ENCODE measurements at places on chromosomes 12 and 14.
A peak's percentile ranks its signal among the peaks of the same experiment; 100 is the strongest.

DNA sequence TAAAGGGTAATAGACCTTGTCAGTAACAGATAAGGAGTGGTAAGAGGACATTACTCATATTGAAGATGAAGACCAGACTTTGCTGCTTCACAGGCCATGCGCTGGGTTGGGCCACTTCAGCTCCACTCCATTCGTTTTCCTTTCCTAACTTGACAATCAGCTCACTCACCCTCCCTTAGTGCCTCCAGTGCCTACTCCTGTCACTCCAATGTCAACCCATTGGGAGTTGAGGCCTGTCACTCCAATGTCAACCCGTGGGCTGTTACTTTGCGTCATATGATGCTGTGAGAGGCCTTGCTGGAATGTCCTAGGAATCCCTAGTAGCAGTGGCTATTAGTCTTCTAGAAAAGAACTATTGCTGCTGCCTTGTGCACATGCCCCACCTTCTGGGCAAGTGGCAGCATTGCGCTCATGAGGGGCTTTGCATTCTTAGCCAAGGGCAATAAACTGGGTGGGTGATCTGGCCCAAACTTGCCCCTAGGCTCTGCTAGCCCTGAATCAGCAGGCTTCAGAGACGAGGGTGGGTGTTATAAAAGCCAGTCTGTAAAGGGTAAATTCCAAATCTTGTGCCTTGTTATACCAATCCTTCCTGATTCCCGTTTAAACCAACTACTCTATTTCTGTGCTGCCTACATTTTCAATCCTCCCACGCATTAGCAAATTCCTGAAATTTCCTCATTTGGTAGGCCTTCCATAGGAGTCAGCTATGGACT is 36.1 kb downstream of the BAZ2A start:
- DNase-seq: peak; percentile 34

GRCh38 chr12:1533602-1534304 is 60.6 kb downstream of the FBXL14 start:
- no peak for DNase-seq

- no peak for DNase-seq
Observed at GRCh38 chr14:71395151-71395604, 487.9 kb downstream of the PCNX1 start.

GRCh38 chr12:57444744-57445143 is 10.2 kb downstream of the INHBC start:
- no peak for DNase-seq

GRCh38 chr12:2841056-2841650 is 6.3 kb upstream of the NRIP2 start:
- DNase-seq: no peak

DNA sequence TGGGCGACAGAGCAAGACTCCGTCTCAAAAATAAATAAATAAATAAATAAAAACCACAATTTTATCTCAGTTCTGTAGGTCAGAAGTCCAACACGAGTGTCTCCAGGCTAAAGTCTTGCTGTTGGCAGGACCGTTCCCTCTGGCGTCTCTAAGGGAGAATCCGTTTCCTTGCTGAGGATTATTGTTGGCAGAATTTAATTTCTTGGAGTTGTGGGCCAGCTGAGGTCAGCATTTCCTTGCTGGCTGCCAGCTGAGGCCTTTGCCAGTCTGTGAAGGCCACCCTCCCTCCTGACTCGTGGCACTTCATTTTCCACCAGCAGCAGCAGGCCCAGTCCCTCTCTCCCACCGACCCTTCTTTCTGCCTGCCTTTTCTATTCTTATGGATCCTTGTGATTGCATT is 17.2 kb downstream of the PSMC1 start:
- no peak for DNase-seq

DNA sequence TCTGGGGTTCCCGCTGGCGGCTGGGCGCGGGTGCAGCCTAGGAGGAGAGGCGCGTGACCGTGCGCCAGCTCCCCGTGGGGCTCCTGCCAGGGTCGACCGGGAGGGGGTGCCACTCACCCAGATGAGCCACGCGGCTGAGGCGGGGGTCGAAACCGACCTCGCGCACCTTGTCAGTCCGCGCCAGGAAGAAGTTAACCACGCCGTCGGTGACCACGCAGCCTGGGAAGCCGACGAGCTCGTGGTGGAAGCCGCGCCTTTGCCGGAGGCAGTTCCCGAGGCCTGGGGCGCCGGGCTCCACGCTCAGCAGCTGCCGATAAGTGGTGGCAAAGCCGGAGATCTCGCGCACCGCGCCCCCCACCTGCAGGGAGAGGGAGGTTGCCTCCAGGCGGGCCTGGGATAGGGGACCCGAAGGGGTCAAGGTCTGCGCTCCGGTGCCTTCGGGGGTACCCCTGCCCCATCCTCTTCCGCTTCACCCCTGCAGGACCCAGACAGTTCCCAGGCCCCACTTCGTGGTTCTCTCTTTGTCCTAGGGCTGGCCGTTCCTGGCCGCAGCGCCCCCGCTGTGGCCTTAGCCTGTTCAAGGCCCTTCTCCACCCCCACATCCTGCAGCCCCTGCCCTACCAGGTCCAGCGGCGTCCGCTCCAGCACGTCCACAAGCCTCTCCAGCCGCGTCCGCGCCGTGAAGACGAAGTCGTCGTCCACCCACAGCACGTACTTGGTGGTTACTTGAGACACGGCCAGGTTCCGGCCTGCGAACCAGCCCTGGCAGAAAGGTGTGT is 5.3 kb downstream of the B4GALNT1 start:
- DNase-seq: no peak

GRCh38 chr14:74257941-74258763 is 18.9 kb downstream of the VSX2 start:
- DNase-seq: peak; percentile 23

- DNase-seq: peak; percentile 74
Observed at GRCh38 chr14:99732436-99733210, 48.5 kb downstream of the CYP46A1 start.

GRCh38 chr14:67493092-67493717 is 4.7 kb upstream of the TMEM229B start:
- DNase-seq: no peak

GRCh38 chr12:87806310-87806709 is 222.9 kb downstream of the C12orf50 start:
- no peak for DNase-seq

- DNase-seq: no peak
Observed at GRCh38 chr14:54909817-54910558, 7.4 kb upstream of the GCH1 start.

DNA sequence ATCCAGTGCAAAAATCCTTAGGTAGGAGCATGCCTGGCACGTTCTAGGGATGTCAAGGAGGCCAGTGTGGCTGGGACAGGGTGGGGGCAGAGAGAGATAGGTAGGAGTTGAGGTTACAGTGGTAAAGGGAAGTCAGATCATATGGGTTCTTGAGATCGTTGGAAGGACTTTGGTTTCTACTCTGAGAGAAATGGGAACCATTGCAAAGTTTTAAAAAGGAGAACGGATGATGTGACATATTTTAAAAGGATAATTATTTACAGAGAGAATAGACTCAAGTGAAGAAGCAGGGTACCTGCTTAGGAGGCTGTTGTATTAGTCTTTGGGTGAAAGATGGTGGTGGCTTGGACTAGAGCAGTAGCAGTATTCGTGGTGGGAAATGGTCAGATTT is 47.6 kb upstream of the ATP2B1 start:
- DNase-seq: no peak

DNA sequence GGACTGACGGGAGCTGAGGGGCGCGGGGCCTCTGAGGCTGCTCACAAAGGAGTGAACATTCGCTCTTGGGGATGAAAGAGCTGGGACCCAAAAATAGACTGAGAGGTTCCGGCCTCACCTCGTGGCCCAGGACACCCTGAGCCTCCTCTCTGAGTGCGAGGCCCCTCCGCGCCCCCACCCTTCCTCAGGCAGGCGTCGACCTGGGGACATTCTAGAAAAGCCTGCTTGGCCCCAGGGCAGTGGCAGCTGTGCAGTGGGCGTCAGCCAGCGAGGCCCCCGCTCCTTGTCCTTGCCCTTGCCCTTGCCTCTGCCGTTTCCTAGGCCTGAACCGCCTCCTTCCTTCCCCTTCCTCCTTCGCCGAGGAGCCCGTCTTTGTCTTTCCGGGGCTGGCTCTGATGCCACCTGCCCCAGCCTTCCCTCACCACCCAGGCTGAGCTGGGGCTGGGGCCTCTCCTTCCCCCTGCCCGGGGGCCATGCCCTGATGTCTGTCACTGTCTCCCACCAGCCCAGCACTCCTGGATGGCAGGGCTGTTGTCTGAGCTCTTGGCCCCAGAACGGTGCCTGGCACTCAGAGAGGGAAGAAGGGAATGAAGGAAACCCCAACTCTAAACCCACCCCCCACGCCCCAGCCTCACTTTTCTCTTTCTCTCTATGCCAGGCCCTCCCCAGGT is 208.2 kb upstream of the RTL1 start:
- peak; percentile 69 for DNase-seq

DNA sequence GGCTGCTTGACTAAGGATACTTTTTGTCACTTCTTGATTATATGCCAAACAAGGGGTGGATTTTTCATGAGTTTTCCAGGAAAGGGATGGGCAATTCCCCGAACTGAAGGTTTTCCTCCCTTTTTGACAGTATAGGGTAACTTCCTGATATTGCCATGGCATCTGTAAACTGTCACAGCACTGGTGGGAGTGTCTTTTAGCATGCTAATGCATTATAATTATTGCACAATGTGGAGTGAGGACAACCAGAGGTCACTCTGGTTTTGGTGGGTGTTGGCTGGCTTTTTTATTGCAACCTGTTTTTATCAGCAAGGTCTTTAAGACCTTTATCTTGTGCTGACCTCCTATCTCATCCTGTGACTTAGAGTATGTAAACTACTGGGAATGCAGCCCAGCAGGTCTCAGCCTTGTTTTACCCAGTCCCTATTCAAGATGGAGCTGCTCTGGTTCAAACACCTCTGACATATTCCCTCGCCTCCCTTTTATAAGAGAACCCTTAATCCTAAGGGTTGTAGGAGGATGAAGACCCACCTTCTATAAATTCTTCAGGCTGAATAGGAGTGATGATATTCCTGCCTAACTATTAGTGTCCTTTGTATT is 471.2 kb downstream of the ATP23 start:
- no peak for DNase-seq

DNA sequence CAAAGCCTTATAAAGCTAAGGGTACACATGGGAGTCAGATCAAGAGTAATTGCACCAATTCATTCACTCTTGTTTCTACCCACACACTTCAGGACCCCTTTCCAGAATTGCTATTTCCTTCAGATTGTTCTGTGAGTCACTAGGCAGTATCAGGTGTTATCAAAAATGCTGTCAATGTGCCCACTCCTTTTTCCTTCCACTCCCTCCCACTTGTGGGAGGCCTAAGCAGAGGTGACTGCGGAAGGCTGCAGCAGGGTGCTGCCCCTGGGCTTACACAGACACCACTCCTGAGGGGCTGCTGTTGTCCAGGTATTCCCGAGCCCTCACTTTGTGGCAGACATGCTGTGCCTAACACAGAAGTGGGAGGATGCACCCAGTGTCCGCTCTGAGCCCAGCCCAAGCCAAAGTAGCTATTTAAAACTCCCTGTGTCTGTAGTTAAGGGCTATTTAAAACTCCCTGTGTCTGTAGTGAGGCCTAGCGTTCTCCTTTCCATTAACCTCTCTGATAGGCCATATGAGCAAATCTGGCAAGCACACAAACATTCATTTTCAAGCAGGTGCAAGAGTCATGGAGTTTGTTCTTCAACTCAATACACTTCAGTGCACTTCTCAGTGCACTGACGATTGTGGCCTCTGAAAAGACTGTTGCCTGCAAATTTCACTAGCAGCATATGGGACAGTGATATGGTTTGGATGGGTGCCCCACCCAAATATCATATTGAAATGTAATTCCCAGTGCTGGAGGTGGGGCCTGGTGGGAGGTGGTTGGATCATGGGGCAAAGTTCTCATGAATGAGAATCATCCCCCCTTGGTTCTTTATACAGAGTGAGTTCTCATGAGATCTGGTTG is 117.8 kb downstream of the PHLDA1 start:
- DNase-seq: no peak

- no peak for DNase-seq
Observed at GRCh38 chr12:51694146-51694545, 103.1 kb downstream of the SCN8A start.

GRCh38 chr12:8894378-8894777 is 19.9 kb upstream of the PHC1 start:
- DNase-seq: no peak

DNA sequence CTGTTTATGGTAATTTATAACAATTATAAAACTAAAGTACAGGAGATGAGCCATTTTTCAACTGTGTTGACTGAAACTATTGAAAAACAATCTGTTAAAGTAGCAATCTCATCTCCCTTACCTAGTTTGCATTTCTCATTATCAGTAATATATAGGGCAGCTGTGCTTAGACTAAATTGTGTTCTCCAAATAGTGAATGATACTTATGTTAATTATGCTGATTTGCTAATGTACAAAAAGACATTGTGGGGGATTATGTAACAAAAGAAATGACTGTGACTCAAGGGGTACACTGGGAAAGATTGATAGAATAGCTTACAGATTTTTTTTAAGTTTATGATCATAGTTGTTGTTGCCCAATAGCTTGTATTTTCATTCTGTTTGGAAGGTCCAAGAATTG is 207.7 kb downstream of the FUT8 start:
- DNase-seq: no peak

- no peak for DNase-seq
Observed at GRCh38 chr14:49479432-49479831, 106.7 kb downstream of the RPS29 start.

GRCh38 chr12:14843425-14843887 is at the start of gene ART4:
Gene ART4 (minus strand): TSS chr12:14843526. CDS start chr12:14843113, 413 bp downstream.
- no peak for DNase-seq

- no peak for DNase-seq
Observed at GRCh38 chr14:59256331-59256730, 67.9 kb downstream of the DAAM1 start.

GRCh38 chr12:78666584-78666983 is 198.0 kb upstream of the SYT1 start:
- DNase-seq: no peak

GRCh38 chr12:76583301-76583700 is 23.7 kb upstream of the OSBPL8 start:
- DNase-seq: no peak

DNA sequence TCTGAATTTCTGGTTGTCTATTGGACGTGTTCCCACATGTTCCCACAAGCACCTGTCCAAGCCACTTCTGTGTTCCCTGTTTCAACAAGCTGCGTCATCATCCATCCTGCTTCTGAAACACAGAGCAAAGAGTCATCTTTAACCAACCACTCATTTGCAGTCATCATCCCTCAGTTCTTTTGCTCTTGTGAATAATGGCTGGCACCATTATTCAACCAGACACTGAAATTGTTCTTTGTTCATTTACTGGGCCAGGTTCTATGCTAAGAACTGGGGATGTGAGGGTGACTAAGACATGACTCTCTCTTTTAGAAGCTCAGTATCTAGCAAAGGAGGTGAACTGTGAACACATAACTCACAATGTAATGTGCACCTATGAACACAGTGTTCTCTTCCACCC is 40.7 kb upstream of the ANO4 start:
- no peak for DNase-seq

DNA sequence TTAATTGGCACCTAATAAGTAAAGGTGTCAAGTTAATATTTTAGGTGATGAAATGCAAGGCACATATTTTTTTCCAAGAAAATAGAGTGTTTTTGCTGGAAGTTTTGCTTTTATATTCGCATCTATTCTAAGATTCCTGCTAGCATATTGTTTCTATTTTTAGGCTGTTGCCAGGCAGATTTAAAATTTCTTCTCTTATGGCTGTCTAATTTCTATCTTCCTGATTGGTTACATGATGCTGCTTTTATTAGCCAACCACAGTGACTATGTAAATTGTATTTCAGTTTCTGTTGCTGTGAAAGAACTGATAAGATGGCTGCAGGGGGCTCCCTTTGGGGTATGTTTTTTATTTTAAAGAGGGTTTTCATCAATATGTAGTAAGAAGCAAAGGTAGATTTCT is 42.7 kb downstream of the ATF7IP start:
- no peak for DNase-seq

Measured in posterior cingulate gyrus (tissue), 11 donors.